ENCODE measurements at places on chromosomes 11 and 22.

- DNase-seq = peak; percentile 42
These were observed 12.1 kb downstream of the LRFN4 start for GRCh38 chr11:66868726-66869566.

- no peak for DNase-seq
These were observed 5.6 kb downstream of the SMC1B start for GRCh38 chr22:45407793-45408192.

DNA sequence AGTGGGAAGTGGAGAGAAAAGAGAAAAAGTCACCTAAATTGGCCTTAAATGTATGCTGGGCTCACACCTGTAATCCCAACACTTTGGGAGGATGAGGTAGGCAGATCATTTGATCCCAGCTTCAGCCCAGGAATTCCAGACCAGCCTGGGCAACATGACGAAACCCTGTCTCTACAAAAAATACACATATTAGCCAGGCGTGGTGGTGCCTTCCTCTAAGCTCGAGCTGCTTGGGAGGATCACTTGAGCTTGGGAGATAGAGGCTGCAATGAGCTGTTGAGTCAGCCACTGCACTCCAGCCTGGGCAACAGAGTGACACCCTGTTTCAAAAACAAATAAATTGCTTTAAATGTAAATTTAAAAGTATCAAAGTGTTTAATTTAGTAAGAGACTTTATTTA lies 3.9 kb downstream of the CBL start:
- DNase-seq = peak; percentile 53

- DNase-seq = no peak
These were observed 955.9 kb downstream of the TBC1D22A start for GRCh38 chr22:47718337-47718736.

GRCh38 chr11:769887-770641 lies 7.2 kb downstream of the GATD1 start:
- DNase-seq = no peak

GRCh38 chr11:67665541-67666302 lies 8.7 kb downstream of the ALDH3B2 start:
- peak; percentile 35 for DNase-seq

DNA sequence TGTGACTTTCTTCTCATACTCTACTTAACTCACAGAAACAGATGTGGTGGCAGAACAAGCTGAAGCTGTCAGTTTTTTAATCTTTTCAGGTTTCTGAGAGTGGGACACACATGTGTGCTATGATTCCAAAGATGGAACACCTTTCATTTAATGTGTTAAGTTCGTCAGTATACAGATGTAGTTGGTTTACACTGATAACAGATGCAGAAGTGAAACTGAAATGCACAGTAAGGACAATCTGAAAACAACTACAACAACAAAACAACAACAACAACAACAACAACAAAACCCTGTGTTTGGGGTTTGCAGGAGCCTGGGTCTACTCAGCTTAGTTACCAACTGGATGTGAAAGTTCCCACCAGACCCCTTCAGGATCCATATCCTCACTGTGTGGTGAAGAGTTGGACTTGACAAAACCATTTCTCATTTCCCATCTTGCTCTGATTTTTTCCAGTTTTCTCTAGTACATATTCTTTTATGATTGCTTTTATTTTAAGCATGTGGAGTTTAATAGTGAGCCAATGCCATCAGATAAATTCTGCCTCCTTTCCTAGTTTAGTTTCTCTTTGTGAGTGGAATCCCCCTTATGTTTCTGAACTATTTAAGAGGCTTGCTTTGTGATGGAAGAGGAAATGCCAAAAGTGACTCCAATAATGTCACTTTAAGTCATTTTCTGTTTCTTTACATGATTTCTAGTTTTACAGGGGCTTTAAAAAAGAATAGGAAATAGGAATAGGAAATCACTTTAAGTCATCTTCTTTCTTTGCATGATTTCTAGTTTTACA lies 47.8 kb downstream of the ARHGAP42 start:
- no peak for DNase-seq

GRCh38 chr22:24894998-24895397 lies 51.5 kb downstream of the LHFPL7 start:
- no peak for DNase-seq

DNA sequence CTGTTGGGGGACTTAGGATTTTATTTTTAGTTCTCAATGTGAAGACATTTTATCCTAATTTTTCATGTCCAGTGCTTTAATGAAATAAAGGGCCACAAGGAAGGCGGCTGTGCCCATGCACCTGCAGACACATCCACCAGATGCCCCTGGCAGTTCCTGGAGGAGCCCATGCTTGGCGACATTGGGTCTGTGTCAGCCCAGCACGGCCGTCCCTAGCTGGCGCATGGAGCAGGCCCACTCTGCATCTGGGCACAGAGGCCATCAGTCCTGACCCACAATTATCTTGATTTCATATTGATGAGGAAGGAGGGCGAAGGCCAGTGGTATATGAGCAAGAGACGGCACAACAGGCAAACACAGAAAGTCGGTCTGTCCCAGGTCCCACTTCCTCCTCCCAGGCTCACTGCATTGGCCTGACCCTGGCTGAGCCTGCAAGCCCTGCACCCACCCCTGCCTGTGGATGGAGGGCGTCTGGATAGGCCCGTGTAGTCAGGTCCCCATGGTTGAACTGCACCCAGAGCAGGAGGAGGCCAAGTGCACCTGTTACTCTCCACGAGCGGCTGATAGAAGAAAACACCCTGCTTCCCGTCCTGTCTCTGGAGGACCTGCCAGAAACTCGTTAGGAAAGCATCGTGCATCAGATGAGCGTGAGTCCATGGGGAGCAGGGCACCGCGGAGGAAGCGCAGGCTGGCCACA lies 296.9 kb downstream of the BRD1 start:
- no peak for DNase-seq

DNA sequence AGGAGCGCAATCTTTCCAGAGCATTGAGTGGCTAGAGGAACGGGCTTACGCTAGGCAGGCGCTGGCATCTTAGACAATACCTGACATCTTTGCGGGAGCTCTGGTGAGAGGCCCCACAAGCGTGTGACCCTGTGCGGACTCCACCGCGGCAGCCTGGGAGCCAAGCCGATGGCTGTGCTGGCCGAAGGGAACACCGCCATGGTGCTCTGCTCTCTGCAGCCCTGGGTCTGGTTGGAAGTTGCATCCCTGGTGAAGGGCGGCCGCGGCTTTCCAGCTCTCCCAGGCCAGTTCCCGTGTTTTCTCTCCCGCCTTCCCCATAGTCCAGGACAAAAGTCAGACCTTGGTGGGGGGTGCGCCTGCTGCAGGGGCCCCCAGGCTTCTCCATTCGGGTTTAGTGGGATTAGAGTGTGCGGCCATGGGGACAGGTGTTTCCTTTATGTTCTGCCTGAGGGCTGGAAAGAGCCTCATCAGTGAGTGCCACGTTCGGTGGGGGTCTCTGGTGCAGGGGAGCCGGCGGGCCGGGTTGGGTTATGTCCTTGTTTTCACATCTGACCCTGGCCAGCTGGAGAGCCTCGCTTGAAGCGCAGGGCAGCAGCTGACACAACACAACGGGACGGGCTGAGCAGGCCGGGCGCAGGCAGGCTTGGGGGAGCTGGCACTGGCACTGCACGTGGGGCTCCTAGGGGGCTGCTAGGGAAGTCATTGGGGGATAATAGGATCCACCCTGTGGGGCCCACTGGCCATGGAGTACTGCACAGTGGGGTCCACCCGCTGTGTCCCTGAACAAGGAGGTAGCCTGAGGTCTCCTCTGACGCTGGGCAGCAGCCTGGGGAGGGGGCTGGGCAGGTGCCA lies 94.8 kb downstream of the KCNQ1 start:
- DNase-seq = no peak

- no peak for DNase-seq
These were observed 33.0 kb upstream of the PAK1 start for GRCh38 chr11:77506857-77507256.

- peak; percentile 76 for DNase-seq
These were observed 35.9 kb downstream of the RPL3 start for GRCh38 chr22:39283322-39284141.

DNA sequence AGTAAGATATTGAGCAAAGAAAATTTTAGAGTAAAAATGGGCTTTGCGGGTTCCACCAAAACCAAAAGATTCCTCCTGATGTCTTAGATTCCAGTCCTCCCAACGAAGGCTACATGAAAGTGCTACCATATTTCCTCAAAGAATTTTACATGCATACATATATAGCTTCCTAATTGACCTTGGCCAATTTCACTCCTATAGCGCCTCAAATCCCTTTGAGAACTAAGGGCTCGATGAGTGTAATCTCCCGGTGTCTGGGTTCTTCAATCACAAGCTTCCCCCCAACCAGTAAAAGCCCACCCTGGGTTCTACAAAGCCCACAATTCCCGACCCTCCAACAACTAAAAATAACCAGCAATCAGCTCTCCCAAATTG lies 1.2 kb downstream of the SIK3 start:
- DNase-seq = no peak

GRCh38 chr11:113103932-113104690 lies 142.9 kb downstream of the NCAM1 start:
- DNase-seq = no peak

DNA sequence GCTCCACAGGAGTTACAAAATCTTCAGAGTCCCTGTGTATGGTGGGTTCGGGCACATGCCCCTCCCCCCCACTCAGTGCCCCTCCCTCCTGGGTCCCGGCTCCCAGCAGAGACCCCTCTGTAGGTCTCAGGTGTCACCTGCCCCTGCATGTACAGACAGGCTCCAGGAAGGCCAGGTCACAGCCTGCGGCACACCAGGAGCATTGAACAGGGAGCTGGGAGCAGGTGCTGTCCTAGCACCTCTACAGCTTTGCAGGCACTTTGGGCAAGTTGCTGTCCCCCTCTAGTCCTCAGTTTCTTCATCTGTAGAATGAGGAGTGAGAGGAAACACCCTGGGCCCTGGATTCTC lies 80.1 kb upstream of the RTL6 start:
- DNase-seq = no peak

GRCh38 chr11:45803971-45804760 lies 783 bp upstream of the SLC35C1 start:
- DNase-seq = peak; percentile 88

- DNase-seq = no peak
These were observed 67.0 kb downstream of the WNT11 start for GRCh38 chr11:76139314-76139713.

DNA sequence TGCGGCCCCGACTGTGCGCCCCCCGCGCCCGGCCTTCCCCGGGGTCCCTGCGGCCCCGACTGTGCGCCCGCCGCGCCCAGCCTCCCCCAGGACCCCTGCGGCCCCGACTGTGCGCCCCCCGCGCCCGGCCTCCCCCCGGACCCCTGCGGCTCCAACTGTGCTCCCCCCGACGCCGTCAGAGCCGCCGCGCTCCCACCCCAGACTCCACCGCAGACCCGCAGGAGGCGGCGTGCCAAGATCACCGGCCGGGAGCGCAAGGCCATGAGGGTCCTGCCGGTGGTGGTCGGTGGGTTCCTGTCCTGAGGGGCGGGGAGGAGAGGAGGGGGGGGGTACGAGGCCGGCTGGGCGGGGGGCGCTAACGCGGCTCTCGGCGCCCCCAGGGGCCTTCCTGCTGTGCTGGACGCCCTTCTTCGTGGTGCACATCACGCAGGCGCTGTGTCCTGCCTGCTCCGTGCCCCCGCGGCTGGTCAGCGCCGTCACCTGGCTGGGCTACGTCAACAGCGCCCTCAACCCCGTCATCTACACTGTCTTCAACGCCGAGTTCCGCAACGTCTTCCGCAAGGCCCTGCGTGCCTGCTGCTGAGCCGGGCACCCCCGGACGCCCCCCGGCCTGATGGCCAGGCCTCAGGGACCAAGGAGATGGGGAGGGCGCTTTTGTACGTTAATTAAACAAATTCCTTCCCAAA lies 3.1 kb downstream of the DRD4 start:
- peak; percentile 61 for DNase-seq
